ENCODE measurements at places on chromosomes 5 and 9. TPM values are rescaled to one million over a fixed set of nuclear protein-coding genes. Genes with fewer than 3 reads are reported as not detected.

- peaks cover 14% of the 10 kb centered on the region for H3K4me1 ChIP-seq
- peaks cover 46% of the 10 kb centered on the region for H3K36me3 ChIP-seq
- no peak overlapping the region for H3K4me3 ChIP-seq
- H3K27ac ChIP-seq: no peak overlapping the region
Observed at GRCh38 chr9:2109069-2109650, 94.0 kb downstream of the SMARCA2 start.

DNA sequence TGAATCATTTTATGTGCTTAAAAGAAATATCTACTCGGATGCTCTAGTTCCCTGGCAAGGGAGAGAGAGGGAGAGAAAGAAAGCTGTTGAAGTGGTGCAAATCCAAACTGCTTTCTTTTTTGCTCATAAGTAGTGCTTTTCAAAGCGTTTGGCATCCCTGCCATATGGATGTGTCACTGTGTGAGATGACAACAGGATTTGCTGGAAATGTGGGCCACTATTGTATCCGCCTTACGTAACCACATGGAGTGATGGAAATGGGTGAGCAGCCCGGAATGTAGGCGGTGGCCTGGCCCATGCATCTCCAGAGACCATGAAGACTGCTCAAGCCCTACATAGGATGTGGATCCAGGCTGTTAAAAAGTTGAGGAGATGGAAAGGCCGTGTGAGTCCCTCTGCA is 30.8 kb downstream of the TJP2 start:
- H3K36me3 ChIP-seq: no peaks in the 10 kb centered on the region
- peaks cover 7% of the 10 kb centered on the region for H3K4me1 ChIP-seq
- H3K27me3 ChIP-seq: no peaks in the 10 kb centered on the region
- DNase-seq: no peak
- no peak overlapping the region for H3K27ac ChIP-seq

- H3K36me3 ChIP-seq: no peaks in the 10 kb centered on the region
- H3K4me3 ChIP-seq: no peak overlapping the region
- H3K27me3 ChIP-seq: no peaks in the 10 kb centered on the region
- H3K4me1 ChIP-seq: no peaks in the 10 kb centered on the region
- no peak overlapping the region for H3K27ac ChIP-seq
- DNase-seq: no peak
Observed at GRCh38 chr5:170846416-170846815, 15.4 kb upstream of the RANBP17 start.

The NUTM2F gene
- total RNA-seq: not detected
